ENCODE measurements at places on chromosomes 3 and 15. TPM values are rescaled to one million over a fixed set of nuclear protein-coding genes. Genes with fewer than 3 reads are reported as not detected.

B3GNT5 gene
- polyA plus RNA-seq: 2.3 TPM

KNSTRN gene
- 6.6 TPM for polyA plus RNA-seq

TNFSF10 gene
- 26.5 TPM for polyA plus RNA-seq

FAM107A gene
- 61.3 TPM for polyA plus RNA-seq

RFT1 gene
- 14.3 TPM for polyA plus RNA-seq

BCL2A1 gene
- 1.2 TPM for polyA plus RNA-seq

All from adipose tissue (tissue), 3 donors.